Heart right ventricle (tissue), 16 donors: ENCODE measurements at places on chromosomes 6 and 20. TPM values are rescaled to one million over a fixed set of nuclear protein-coding genes. Genes with fewer than 3 reads are reported as not detected.

The OR2B6 gene
- not detected for total RNA-seq

The PET117 gene
- 14.5 TPM for total RNA-seq

The CAP2 gene
- 211 TPM for total RNA-seq

The NHLRC1 gene
- total RNA-seq, result 1.5 TPM

The EPB41L1 gene
- 15.6 TPM for total RNA-seq

The MYMX gene
- total RNA-seq, result 1.1 TPM

The ERVFRD-1 gene
- not detected for total RNA-seq

GRCh38 chr6:45728674-45729073, 287.0 kb downstream of the CLIC5 start:
- H3K4me3 ChIP-seq, result no peak overlapping the region
- no peak for DNase-seq
- no peaks in the 10 kb centered on the region for H3K36me3 ChIP-seq
- no peak overlapping the region for H3K27ac ChIP-seq

DNA sequence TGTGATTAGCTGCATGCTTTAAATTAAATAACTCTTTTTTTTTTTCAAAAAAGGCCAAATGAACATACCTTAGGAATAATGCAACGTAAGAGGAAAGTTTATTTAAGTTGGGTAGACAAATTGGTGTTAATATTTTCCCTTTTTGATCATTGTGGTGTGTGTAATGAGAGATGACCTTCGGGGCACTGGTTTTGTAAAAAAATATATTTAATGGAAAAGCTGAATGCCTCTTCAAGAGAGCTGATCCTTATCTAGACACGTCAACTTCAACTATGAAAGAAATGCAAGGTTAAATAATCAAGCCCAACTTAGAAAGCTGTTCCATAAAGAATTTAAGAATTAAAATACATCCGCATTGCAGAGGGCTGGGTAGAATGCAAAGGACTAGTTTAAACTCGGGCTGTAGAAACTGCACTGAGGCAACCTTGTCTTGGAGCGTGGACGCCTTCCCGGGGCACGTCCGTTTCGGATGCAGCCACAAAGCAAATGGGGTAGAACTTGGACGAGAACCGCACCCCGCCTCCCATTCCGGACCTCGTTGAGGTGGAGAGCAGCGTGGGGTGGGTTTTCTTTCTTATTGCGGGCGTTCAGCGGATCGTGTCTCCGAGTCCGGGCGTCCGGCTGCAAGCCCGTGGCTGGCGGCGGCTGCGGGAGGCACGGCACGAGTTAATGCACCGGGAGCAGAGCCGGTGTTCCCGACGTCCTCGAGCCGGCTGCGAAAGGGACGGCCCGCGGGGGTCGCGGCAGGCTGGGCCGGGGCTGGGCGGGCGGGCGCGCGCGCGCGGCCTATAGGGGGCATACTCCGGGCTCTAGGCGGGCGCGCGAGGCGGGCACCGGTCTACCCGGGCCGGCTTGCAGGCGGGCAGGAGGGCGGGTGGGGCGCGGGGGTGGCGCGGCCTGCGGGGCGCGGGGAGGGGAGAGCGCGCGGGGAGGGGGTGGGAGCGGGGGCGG, 1.9 kb downstream of the JARID2 start:
- peak overlapping the region; percentile 91 for H3K27ac ChIP-seq
- H3K27me3 ChIP-seq, result no peaks in the 10 kb centered on the region
- DNase-seq, result peak; percentile 65
- H3K36me3 ChIP-seq, result no peaks in the 10 kb centered on the region

DNA sequence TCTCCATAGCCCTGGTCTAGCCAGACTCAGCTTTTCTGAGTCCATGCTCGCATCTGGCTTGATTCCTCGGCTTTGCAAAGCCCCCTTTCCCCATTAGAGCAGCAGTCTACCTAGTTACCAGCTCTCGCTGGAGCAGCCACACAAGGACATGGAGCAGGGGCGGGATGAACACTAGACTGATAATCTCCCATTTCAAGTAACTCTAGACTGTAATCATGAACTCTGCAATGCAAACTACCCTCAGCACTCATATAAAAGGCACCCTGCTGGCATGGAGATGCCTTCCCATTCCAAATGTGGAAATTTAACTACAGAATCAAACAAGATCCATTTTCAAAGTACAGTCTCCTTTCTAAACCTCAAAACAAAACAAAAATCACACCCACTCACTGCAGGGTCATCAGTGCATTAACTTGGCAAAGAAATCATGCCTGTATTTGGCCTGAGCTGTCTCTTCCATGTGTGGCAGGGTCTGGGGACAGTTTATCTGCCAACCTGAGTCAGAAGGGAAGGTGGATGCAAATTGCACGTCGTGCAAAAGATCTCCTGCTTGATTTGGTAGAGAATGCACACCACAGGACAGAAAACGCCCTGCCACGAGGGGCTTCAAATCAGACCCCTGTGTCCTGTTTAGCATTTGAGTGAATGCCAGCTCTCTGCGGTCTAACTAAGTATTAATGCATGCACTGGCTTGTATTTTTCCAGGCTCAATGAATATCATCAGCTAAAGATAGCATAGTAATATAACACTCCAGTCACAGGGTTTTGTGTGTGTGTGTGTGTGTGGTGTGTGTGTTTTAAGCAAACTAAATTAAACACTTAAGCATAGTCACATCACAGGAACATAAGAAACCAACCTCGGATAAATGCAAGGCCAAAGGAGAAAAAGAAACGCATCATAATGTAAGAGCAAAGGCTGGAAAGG, 85.3 kb downstream of the MYLK4 start:
- H3K27ac ChIP-seq, result no peak overlapping the region
- H3K36me3 ChIP-seq, result no peaks in the 10 kb centered on the region
- H3K27me3 ChIP-seq, result no peaks in the 10 kb centered on the region
- DNase-seq, result no peak
- no peaks in the 10 kb centered on the region for H3K4me1 ChIP-seq

DNA sequence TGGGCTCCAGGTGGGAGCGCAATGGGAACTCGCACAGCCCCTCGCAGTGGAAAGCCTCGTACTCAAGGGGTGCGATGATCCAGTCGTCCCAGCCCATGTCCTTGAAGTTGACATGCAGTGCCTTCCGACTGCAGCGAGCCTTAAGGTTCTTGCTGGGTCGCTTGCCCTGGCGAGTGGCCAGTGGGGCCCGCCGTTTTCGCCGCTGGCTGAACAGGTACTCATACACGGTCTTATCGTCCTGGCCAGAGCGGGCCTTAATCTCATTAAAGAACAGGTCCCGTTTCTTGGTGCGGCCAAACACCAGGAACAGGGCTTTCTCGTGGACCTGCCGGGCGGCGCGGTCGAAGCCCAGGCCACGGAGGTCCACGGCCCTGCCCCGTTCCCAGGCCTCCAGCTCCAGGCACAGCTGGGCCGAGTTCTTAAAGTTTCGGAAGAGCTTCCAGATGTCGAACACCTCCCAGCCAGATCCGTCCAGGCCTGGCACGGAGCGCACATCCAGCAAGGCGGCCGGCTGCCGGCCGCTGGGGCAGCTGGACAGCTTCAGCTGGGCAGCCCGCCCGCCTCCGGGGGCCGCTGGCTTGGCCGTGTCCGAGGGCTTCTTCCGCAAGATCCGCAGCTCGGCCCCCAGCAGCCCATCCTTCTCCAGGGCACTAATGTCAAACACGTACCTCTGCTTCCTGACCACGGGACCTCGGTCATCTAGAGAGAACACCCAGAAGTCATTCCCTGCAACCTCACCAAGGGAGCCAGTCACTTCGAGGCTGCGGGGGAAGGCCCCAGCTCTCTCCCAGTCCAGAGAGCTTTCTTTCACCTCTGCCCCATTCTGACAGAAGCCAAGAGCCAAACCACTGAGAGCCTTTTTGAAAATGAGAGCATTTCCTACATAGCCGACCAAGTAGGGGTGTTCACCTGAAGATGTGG, 3.7 kb downstream of the GDF5 start:
- H3K27ac ChIP-seq, result no peak overlapping the region
- no peaks in the 10 kb centered on the region for H3K27me3 ChIP-seq
- H3K4me1 ChIP-seq, result no peaks in the 10 kb centered on the region
- H3K36me3 ChIP-seq, result no peaks in the 10 kb centered on the region

DNA sequence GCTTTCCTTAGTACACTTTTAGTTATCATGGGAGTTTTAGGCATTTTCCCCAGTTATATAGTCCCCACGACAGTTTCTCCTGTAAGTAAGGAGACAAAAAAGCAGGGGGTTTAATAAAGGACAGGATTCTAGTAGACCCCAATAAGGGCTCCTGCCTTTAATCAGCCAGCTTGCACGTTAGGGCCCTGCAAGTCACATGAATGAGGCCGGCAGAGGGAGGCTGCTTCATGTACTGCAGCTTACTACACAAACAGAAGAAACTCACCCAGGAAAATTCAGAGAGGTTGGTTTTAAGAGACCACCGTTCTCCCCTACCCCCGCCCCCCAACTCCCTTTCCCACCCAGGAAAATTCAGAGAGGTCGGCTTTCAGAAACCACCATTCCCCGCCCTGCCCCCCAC, 229.7 kb upstream of the MOCS1 start:
- H3K27me3 ChIP-seq, result no peaks in the 10 kb centered on the region
- no peak for DNase-seq
- no peak overlapping the region for H3K4me3 ChIP-seq

GRCh38 chr6:169656546-169657283, 45.1 kb downstream of the WDR27 start:
- no peak overlapping the region for H3K27ac ChIP-seq
- no peak overlapping the region for H3K4me3 ChIP-seq
- DNase-seq, result no peak
- no peaks in the 10 kb centered on the region for H3K27me3 ChIP-seq
- peaks cover 33% of the 10 kb centered on the region for H3K36me3 ChIP-seq

DNA sequence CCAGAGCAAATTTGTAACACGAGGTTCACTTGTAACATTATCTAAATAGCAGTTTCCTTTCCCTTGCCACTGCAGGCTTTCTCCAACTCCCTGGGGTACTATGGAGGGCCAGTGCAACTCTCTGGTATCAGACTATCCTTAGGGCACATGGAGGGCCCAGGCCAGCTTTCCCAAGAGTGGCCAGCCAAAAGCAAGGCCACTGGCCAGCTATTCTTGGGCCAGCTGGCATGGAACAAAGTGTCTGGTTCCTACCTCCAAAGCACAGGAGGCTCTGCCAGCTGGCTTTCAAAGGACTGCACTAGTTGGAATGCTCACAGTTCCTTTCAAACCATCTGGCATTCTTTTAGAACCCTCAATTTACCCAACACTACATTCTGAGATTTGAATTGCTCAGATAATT, 8.7 kb downstream of the RNF24 start:
- H3K27me3 ChIP-seq, result no peaks in the 10 kb centered on the region
- H3K36me3 ChIP-seq, result peaks cover 18% of the 10 kb centered on the region
- peaks cover 11% of the 10 kb centered on the region for H3K4me1 ChIP-seq

DNA sequence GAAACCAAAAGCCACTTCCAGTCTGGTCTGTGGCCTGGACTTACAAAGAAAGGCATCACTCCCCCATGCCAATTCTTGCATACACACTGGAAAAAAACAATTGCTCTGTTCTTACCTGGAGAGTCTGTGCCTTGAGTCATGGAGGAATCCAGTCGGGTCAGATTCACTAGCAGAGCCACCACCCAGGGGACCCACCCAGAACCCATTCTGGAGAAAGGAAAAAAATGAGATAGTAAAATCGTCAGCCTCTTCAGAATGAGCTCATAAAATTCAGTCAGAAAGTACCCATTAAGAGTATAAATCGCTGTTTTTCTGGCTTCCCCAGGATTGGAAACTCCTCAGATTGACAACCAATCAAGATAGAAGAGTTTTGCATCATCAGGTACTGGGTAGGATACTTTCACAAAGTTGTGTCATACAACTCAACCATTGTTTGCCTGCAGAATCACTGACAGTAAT, at the start of gene HLA-DOB:
Gene HLA-DOB, minus strand, starts transcription at position 257 of the 459 bp plus-strand sequence. Its CDS starts 51 bp downstream, at position 206.
- peak within 1 kb of the TSS; percentile 25 for H3K4me3 ChIP-seq
- no peaks in the 10 kb centered on the region for H3K4me1 ChIP-seq
- DNase-seq, result no peak
- H3K27ac ChIP-seq, result no peak within 1 kb of the TSS
- H3K27me3 ChIP-seq, result no peaks in the 10 kb centered on the region
- no peaks in the 10 kb centered on the region for H3K36me3 ChIP-seq

DNA sequence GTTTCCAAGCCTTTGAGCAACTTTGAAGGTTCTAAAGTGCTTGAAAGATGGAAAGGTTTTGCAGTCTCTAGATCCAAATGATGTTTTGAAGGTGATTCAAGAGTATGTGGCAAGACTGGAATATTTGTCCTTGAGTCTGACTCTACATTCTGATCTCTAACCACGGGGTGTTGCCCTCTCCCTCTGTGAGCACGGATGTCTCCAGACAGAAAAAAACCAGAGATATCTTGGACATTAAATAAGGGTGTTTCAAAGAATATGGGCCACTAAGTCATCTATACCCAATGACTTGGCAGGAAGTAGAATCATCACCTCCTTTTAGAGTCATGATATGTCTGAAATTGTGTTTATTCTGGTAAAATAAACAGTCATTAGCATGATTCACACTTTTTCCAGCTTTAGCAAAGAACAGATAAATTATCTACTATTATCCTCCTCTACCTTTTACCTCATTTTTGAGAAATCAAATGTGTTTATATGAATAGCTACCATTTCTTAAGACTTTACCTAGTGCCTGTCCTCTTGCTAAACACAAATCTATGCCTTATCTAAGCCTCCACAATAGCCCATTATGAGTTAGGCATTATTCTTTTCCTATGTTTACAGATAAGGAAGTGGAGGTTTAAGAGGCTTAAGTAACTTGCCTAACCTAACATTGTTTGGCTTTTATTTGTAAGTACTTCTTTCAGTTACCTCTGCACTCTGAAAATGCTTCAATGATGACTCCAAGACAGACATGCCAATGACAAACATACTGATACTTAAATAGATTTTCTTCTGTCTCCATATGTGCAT, 384.4 kb downstream of the BMP2 start:
- no peak overlapping the region for H3K4me3 ChIP-seq
- no peak for DNase-seq
- H3K27me3 ChIP-seq, result no peaks in the 10 kb centered on the region
- H3K27ac ChIP-seq, result no peak overlapping the region

GRCh38 chr6:1993042-1993441, 252.4 kb downstream of the GMDS start:
- H3K4me3 ChIP-seq, result no peak overlapping the region
- H3K27me3 ChIP-seq, result no peaks in the 10 kb centered on the region
- no peak overlapping the region for H3K27ac ChIP-seq
- no peaks in the 10 kb centered on the region for H3K4me1 ChIP-seq
- no peak for DNase-seq
- H3K36me3 ChIP-seq, result no peaks in the 10 kb centered on the region

- H3K4me3 ChIP-seq, result no peak overlapping the region
- no peaks in the 10 kb centered on the region for H3K36me3 ChIP-seq
- no peak for DNase-seq
- H3K4me1 ChIP-seq, result peaks cover 7% of the 10 kb centered on the region
Observed at GRCh38 chr6:34615574-34616226, 59.6 kb upstream of the SPDEF start.

- H3K4me3 ChIP-seq, result no peak overlapping the region
- H3K36me3 ChIP-seq, result no peaks in the 10 kb centered on the region
- no peak overlapping the region for H3K27ac ChIP-seq
Observed at GRCh38 chr6:63807056-63807455, 171.5 kb downstream of the PHF3 start.

DNA sequence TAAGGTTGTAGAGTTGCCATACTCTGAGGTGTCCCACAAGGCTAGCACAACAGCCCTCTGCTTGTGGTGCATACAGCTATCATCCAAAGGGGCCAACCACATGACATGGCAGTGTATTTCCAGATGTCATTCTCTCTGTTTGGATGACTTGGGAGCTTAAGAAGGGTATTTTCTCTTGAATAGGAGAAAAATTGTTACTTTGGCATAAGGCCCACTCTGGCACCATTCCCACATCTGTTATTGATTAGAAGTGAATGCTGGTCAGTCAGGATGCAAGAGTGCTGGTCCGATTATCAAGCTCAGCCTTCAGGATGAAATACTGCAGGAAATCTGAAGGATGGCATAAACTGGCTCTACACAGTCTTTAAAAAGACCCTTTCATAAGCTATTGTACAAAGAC, 83.6 kb upstream of the C20orf144 start:
- no peak overlapping the region for H3K4me3 ChIP-seq
- peak; percentile 21 for DNase-seq
- H3K27ac ChIP-seq, result no peak overlapping the region
